Uterus (tissue), 4 donors: ENCODE measurements at places on chromosomes 7 and 10.

GRCh38 chr7:23604296-23604640, 7.1 kb downstream of the CCDC126 start:
- DNase-seq: no peak

DNA sequence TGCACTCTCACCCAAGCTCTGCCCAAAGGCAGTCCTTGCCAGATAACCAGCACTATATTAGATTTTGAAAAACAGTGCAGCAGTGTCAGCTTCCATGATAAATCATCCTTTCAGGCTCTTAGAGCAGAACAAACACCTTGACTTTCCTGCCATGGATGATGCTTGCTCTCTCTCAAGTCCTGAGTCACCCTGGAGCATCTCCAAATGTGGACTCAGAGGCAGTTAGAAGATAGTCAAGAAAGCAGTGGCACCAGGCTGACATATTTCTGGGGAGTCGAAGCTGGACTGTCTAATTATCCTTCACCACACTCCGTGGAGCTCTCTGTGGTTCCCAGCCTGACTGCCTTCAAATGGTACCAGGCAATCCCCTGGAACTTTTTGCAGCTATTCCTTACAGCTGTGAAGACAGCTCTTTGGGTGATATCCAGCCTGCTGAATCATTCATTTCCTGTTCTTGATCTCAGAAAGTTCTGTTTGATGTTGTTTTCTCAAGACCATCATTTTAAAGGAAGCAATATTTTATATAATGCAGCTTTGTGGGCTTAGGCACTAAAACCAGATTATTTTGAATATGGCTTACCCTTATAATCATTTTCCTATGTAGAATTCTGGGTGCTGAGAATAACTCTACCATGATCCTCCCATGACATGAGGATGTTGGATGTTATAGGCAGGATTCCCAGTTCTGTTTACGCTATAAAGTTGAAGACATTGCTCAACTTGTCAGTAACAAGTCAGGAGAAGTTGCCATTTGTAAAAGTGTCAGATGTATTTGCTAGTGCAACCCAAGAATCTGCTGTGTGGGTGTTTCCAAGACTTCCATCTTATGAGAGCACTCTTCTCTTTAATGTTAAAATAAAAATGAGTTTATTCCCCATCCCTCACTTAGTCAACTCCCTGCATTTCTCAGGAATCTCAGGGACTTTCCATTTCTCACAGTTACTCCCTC, 233.8 kb downstream of the C7orf25 start:
- DNase-seq: peak; percentile 72

GRCh38 chr10:67669978-67670377, 26.0 kb downstream of the CTNNA3 start:
- no peak for DNase-seq

DNA sequence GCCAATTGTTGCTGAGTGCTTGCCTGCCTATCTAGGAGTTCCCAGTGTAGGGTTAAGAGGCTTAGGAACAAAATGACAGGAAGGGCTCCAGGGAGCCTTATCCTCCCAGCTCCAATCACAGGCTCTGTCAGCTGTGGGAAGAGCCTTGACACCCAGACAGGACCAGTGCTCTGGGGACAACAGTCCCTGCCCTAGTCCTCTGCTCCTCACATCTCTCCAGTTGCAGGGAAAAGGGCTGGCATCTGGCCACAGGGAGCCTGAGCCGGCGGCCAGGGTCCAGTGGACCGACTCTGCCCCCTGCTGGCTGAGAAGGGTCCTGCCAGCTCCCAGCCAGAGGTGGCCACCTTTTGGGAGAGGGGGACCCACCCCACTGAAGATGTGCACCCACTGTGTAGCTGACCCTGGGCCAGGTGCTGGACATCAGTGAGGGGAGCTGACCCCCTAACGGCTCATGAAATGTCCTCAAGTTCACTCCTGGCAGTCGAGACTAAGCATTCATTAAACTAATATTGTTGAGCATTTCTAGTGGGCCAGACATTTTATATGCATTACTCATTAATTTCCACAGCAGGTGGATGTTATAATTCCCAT, 17.6 kb downstream of the DNAJB12 start:
- DNase-seq: peak; percentile 90

DNA sequence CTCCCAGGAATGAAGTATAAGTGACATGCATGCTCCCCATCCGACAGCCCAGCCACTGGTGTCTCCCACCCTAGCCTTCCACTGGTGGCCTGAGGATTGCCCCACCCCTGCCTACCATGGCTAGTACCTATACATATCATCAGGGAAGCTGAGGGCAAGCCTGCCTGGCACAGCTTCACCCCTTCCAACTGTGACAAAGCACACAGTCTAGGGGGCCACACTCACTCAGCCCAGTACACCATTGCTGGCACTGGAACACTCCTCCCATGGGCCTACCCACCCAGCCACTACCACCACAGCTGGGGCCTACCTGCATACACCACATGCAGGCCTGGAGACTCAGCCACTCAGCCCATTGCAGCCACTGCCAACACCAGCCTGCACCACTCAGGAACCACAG, 393.1 kb upstream of the STEAP1 start:
- no peak for DNase-seq

DNA sequence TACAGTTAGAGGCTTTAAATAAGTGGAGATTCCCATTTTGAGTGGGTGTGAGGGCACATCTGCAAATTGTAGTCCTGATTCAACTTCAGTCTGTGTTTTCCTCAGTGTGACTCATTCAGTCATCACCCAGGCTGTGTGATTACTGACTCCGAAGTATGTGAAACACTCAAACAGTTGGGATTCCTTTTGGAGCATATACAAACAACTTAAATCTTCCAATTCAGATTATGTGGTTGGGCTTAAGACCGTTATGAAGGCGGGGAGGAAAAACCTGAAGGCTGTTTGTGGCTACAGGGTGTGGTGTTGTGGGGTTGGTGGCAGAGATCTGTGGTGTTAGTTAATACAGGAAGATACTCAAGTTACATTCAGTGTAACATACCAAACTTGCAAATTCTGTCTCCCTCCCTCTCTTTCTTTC, 259.7 kb upstream of the FERD3L start:
- no peak for DNase-seq

DNA sequence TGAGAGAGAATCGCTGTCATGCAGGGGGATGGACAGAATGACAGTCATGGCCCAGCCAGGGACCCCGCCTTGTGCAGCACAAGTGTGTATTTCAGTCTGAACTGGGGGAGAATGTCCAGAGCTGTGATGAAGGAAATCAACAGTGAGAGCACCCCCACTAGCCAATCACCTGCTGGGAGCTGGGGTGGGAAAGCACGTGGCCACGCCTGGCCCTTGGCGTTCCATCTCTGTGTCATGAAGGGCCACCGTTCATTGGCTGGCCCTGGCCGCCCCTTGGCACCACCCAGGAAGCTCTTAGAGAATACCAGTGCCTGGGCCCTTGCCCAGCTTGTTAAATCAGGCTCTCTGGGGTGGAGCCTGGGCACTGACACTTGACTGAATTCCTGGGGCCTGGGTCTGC, 22.8 kb downstream of the GRID1 start:
- DNase-seq: no peak

- DNase-seq: peak; percentile 41
These were observed 78.1 kb upstream of the PHYHIPL start for GRCh38 chr10:59098387-59098786.

GRCh38 chr10:944034-944831, 12.7 kb upstream of the LARP4B start:
- peak; percentile 26 for DNase-seq

DNA sequence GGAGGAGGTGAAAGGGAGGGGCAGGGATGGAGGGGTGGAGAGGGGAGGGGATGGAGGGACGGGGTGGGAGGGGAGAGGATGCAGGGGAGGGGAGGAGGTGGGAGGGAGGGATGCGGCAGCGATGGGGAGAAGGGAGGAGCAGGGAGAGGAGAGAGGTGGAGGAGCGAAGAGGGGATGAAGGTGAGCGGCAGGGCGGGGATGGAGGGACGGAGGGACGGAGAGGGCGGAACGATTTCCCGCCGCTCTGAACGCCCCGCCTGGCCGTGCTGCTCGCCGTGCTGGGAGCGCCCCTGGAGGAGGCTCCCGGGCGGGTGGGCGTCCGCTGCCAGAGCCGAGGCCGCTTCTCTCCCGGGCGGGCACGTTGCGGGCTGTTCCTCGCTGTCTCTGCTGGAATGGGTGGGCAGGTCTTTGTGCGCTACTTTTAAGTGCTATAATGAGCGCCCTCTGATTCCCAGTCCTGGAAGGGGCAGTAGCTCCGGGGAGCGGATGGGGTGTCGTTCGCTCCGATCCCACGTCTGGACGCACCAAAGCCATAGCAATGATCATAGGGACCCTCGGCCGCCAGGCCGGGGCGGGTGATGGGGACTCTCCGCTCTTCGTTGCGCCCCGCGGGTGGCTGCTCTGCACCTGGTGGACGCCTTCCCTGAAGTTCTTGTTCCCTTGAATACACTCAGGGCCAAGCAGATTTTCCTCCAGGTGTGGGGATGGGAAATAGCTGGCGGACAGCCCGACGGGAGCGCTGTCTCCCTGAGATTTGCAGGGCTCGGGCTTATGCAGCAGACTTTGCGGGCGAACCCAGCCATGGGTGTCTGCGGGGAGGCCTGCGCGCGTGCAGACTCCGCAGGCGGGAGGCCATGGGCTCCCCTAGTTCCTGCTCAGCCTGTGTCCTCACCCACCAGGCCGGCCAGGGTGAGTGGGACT, 81.1 kb upstream of the CPXM2 start:
- no peak for DNase-seq

DNA sequence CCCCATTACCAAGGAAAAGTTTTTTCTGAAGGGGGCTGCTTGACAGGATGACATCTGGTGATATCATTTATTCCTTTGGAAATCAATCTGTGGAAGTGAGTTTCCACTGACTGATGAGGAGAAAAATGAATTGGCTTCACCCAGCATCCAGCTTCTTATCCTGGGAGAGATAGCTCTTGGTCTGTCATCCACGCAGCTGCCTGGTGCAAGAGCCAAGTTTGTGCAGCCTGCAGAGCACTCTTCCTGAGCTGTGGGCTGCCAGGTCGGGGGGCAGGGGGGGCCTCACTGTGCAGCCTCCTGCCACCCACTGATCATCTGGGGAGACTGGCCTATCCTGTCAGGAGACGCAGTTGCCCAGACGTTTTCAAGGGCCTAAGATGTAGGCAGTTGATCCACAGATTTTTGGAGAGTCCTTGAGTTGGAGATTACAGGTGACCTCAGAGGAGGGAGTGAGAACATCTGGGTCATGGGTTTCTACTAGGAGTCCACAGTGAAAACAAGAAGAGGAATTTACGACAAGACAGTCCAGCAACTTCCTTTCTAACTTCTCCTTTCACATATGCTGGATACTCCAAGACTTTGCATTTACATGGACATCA, 75.4 kb downstream of the EGFR start:
- DNase-seq: no peak

- no peak for DNase-seq
These were observed 300 bp downstream of the ARHGAP21 start for GRCh38 chr10:24723386-24723787.

GRCh38 chr10:114767986-114768821, 53.4 kb upstream of the FHIP2A start:
- no peak for DNase-seq

DNA sequence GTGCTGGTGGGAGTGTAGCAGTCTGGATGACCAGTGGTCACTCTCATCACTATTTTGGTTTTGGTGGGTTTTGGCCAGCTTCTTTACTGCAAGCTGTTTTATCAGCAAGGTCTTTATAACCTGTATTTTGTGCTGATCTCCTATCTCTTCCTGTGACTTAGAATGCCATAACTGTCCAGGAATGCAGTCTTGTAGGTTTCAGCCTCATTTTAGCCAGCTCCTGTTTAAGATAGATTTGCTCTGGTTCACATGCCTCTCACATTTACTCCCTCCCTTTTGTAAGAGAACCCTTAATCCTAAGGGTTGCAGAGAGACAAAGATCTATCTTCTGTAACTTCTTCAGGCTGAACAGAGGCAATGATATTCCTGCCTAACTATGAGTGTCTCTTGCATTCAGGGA, 51.2 kb upstream of the INHBA start:
- DNase-seq: no peak

DNA sequence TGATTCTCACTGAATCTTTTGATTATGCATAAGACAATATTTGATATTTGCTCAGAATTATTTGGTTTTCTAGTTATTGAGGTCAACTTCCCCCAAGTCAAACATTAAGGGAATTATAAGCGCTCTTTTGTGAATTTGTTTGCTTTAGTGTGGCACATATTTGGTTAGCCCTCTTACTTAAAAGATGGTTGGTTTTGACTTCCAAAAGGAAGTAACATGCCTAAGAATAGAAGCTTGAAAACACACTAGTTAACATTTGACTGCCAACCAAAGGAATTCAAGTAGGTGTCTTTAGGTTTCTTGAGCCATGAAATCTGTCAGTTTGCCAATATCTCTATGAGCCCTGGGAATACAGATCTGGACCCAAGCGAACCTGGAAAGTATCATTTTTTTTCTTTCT, 24.9 kb downstream of the STEAP4 start:
- no peak for DNase-seq
